Fibroblast of pulmonary artery (primary cell): ENCODE measurements at places on chromosomes 12 and 14.

DNA sequence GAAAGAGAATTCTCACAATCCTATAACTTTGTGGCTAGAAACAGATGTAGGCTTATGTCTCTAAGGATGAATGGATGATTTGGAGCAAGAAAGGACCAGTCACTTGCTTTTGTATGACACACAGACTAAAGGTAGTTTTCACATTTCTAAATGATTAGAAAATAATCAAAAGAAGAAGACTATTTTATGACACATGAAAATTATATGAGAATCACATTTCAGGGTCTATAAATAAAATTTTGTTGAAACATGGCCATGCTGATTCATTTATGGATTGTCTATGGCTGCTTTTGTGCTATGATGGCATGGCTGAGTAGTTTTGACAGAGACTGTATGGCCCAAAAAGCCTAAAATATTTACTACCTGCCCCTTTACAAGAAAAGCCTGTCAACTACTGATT lies 49.4 kb upstream of the FRMD6 start:
- no peak for DNase-seq

- DNase-seq, result no peak
Observed at GRCh38 chr12:40209886-40210285, 14.9 kb upstream of the LRRK2 start.

- no peak for DNase-seq
Observed at GRCh38 chr14:74257941-74258763, 18.9 kb downstream of the VSX2 start.

GRCh38 chr14:99181804-99182520 lies 90.0 kb downstream of the BCL11B start:
- DNase-seq, result no peak

DNA sequence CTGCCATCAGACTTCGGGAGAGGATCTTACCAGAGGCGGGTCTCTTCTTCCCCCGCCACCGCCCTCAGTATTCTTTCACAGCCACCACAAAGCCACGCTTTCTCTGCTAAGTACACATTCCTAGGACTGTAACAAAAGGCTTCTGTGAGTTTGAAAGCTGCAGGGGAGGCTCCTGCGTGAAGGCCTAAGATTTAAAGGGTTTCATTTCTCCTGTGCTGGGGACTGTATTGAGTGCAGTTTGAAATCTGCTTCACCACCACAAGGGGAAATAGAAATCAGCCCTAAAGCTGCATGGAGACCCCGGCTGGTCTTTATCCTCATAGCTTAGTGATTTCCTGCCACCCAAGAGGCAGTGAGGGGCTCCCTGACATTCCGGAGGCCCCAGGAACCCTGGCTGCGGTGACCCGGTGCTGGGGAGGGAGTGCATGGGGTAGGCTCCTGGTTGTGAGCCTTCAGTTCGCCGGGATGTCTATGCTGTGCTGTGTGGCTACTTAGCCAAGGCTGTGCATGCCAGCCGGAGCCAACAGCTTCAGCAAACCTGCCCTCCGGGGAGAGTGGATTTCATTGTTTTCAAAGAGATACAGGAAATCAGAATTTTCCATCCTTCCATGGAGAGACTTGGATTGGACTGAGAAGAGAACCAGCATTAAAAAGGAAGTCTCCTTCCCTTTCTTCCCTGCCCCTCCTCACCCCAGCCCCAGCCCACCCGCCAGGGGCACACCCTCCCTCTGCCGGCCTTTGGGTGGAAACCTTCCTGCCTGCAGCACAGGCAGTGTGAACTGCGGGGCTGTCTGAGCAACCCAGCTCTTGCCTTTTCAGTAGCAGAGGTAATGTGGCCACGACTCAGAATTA lies 163.3 kb downstream of the ETV6 start:
- DNase-seq, result peak; percentile 33

DNA sequence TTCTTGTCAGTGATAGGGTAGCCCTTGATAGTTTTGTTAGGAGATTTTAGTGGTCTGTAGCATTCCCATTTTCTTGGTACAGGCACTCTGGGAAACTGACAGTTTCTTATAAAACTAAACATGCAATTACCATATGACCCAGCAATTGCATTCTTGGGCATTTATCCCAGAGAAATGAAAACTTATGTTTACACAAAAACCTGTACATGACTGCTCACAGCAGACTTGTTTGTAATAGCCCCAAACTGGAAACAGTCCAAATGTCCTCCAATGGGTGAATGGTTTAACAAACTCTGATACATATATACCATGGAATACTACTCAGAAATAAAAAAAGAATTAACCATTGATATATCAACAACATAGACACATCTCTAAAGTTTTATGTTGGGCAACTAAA lies 75.5 kb downstream of the BORCS5 start:
- peak; percentile 77 for DNase-seq

DNA sequence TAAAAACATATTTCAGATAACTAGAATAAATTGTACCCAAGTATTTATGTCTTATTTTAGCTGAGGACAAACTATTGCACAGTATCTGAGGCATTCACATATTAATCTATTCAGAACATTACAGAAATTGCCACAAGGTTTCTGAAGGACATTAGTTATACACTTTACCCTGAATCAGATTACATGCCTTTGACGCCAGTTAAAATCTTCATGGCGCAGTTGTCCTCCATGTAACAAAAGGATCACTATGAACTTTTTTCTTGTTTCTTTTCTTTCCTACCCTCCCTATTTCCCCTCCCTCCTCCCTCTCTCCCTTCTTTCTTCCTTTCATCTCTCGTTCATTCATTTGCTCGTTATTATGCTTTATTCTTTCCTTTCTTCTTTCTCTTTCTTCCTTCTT lies 176.6 kb upstream of the KITLG start:
- no peak for DNase-seq

- no peak for DNase-seq
Observed at GRCh38 chr12:53952871-53953734, 1.6 kb upstream of the HOXC12 start.

GRCh38 chr14:93775744-93776143 lies 12.5 kb downstream of the PRIMA1 start:
- no peak for DNase-seq
